NB4 (cell line): ENCODE measurements at places on chromosomes 2 and 18.

- no peak for DNase-seq
Observed at GRCh38 chr18:42586601-42587000, 528.9 kb downstream of the RIT2 start.

- DNase-seq: no peak
Observed at GRCh38 chr2:119306196-119306590, 60.4 kb downstream of the C2orf76 start.

GRCh38 chr2:239870863-239871262 is 154.3 kb downstream of the NDUFA10 start:
- no peak for DNase-seq

DNA sequence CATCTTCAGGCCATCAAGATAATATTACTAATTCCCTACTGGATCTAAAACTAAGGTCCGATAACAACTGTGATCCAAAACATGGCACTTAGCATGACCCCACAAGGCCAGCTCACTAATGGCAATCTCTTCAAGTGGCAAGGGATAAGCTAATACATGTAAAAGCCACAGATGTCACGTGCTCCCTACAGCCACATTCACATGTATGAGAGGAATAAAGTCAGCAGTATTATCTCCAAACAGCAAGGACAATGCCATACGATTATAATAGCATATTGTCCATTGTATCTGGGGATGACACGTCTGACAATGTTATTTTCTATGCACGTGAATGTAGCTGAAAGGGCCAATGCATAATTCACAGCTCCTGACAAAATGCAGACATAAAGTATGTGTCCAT is 56.0 kb downstream of the KLF7 start:
- no peak for DNase-seq

GRCh38 chr2:182186132-182186735 is 200.6 kb downstream of the PPP1R1C start:
- peak; percentile 41 for DNase-seq

GRCh38 chr18:70688286-70688685 is 399.4 kb downstream of the SOCS6 start:
- no peak for DNase-seq

GRCh38 chr2:101152272-101153076 is 1.3 kb upstream of the TBC1D8 start:
- DNase-seq: peak; percentile 90

- DNase-seq: no peak
Observed at GRCh38 chr18:39489431-39489830, 1923.8 kb upstream of the CELF4 start.

DNA sequence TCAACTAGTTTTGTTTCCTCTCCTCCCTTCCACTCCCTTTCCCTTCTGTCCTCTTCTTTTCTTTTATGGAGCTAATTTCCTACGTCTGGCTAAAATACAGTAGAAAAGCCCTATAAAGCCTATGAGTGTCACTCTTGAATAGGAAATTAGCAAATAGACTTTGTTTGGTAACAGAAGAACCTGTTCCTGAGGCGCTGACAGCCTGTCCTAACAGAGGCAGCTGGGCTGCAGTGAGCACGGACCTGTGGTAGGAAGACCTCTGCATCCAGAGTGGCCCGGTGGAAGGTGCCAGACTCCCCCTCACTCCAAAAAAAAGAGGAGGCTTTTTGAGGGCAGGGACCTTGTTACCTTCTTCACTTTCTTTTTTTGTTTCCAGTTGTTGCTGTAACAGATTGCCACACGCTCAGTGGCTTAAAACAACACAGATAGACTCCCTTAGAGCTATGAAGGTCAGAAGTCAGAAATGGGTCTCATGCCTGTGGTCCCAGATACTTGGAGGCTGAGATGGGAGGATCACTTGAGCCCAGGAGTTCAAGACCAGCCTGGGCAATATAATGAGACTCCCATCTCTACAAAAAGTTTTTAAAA is 81.2 kb upstream of the TXNDC2 start:
- peak; percentile 14 for DNase-seq

DNA sequence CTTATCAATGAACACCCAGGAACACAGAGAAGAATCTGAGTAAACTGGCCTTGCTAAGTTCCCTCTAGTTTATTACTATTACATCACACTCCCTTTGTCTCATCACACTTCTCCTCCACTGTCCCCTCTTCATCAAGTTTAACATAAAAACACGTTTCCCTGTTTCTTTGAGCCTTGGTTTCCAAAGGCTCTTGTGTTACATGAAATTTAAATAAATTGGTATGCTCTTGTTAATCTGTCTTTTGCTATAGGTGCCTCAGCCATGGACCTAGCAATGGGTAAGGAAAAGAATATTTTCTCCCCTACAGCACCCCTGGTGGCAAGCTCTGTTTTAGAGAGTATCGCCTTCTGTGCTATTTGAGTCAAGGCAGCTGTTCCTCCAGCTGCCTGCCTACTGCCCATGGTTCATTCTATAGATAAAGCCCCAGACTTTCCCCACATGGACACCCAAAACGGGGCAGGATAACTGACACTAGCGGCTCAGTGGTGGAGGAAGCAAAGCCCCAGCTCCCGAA is 31.8 kb downstream of the TGIF1 start:
- peak; percentile 47 for DNase-seq

- peak; percentile 60 for DNase-seq
Observed at GRCh38 chr2:31523871-31524492, 56.8 kb downstream of the SRD5A2 start.

DNA sequence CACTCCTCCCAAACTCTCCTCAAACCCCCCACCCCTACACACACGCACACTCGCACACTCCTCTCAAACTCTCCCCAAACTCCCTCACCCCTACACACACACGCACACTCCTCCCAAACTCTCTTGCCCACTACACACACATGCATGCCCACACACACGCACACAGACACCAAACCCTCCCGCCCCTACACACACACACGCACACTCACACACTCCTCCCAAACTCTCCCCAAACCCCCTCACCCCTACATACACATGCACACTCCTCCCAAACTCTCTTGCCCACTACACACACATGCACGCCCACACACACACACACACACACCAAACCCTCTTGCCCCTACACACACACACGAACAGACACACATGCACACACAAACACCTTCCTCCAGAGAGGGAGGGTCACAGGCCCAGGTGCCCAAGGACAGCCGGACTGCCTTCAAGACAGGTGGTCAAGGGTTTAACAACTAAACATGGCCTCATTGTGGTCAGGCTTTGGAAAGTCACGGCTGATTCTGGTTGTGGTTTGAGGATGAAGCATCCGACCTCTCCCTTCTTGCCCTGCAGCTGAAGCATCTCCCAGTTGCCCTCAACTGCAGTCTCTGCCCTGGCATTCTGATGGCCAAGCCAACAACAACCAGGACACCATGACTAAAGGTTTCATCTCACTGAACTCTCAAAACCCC is 72.3 kb upstream of the SNTG2 start:
- DNase-seq: no peak

GRCh38 chr2:62765619-62766376 is 60.3 kb downstream of the EHBP1 start:
- DNase-seq: no peak

DNA sequence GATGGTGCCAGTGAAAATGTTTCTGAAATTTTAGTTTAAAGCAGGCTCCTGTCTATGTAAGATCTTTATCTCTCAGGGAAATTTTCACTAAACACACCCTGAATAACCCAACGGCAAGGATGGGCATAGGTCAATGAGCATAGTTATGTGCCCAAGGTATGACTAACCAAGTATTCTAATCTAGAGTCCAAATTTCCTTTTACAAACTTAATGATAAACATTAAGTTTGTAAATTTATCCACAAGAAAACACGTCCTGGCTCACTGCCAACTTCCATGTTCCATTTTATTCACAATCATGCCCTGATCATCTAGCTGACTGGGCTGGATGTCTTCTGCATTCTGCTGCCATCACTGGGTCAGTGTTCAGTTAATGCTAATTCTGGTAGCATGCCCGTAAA is 151.2 kb downstream of the SRBD1 start:
- DNase-seq: no peak

GRCh38 chr2:180343528-180344345 is 336.6 kb upstream of the CWC22 start:
- no peak for DNase-seq

GRCh38 chr18:53541924-53542323 is 682.5 kb downstream of the MBD2 start:
- DNase-seq: no peak
